ENCODE measurements at places on chromosomes 2 and 18. TPM values are rescaled to one million over a fixed set of nuclear protein-coding genes. Genes with fewer than 3 reads are reported as not detected.

DNA sequence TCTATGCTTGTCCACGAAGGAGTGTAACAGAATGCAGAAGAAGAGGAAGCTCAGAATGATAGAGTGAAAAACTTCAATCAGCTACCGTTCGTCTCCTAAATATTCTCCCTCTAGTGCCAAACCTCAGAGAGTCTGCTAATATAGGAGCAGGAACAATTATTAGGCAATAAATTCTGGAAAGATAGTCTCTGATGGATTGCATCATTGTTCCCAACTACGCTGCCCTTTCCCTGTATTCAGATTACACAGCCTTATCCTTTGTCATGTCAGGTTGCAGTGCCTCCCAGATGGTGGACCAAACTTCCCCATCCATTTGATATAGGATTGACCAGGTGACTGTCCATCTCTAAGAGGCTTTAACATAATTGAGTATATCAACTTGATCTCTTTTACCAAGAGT, 811.5 kb upstream of the CHAC2 start:
- no peak for DNase-seq
- H3K27me3 ChIP-seq: no peaks in the 10 kb centered on the region
- no peak overlapping the region for H3K27ac ChIP-seq
- no peak overlapping the region for H3K4me3 ChIP-seq

DNA sequence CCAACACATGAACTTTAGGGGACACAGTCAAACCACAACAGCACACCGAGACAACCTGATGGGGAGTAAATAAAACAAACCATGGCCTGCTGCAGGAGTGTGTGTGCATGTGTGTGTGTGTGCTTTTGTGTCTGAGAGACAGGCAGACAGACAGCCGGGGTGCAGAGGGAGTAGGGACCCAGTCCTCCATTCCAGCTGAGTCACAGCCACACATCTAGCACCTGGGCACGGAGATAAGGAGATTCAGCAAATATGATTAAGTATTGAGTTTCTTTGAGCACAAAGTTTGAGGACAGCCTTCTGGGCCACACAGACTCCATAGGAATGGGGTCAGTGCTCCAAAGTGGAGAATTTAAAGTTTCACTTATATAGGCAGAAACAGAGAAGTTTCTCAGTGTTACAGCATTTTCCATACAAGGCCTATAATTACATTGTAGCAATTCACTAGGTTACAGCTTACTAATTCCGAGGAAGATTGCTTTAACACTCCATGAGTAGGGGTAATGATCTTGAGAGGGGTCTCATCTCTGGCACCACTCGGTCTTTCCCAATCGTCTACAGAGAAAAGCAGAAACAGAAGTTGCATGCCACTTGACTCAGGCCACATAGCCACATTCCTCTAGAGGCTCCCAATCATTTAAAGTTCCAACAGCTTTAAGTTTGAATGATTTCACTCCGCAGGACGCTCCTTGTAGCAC, 30.8 kb upstream of the PRLH start:
- H3K27ac ChIP-seq: no peak overlapping the region
- H3K27me3 ChIP-seq: no peaks in the 10 kb centered on the region
- no peaks in the 10 kb centered on the region for H3K4me1 ChIP-seq
- no peaks in the 10 kb centered on the region for H3K36me3 ChIP-seq

- DNase-seq: no peak
- H3K27me3 ChIP-seq: no peaks in the 10 kb centered on the region
- 0 out of 2 replicates have a peak, but pooled peaks cover 2% of the 10 kb centered on the region for H3K4me1 ChIP-seq
- H3K27ac ChIP-seq: no peak overlapping the region
- H3K36me3 ChIP-seq: no peaks in the 10 kb centered on the region
- no peak overlapping the region for H3K4me3 ChIP-seq
These were observed 148.9 kb downstream of the DTNB start for GRCh38 chr2:25524507-25524906.

- no peak overlapping the region for H3K27ac ChIP-seq
- no peak for DNase-seq
- no peaks in the 10 kb centered on the region for H3K4me1 ChIP-seq
- H3K36me3 ChIP-seq: no peaks in the 10 kb centered on the region
- no peak overlapping the region for H3K4me3 ChIP-seq
These were observed 84.7 kb upstream of the ST6GAL2 start for GRCh38 chr2:106970471-106971261.

- no peak overlapping the region for H3K27ac ChIP-seq
- DNase-seq: no peak
- H3K4me3 ChIP-seq: no peak overlapping the region
- no peaks in the 10 kb centered on the region for H3K4me1 ChIP-seq
- no peaks in the 10 kb centered on the region for H3K27me3 ChIP-seq
- no peaks in the 10 kb centered on the region for H3K36me3 ChIP-seq
These were observed 149.9 kb upstream of the TWIST2 start for GRCh38 chr2:238698072-238698352.

GRCh38 chr2:237209885-237210284, 124.2 kb downstream of the COPS8 start:
- H3K4me3 ChIP-seq: no peak overlapping the region
- H3K4me1 ChIP-seq: no peaks in the 10 kb centered on the region
- no peak for DNase-seq
- no peaks in the 10 kb centered on the region for H3K27me3 ChIP-seq

DNA sequence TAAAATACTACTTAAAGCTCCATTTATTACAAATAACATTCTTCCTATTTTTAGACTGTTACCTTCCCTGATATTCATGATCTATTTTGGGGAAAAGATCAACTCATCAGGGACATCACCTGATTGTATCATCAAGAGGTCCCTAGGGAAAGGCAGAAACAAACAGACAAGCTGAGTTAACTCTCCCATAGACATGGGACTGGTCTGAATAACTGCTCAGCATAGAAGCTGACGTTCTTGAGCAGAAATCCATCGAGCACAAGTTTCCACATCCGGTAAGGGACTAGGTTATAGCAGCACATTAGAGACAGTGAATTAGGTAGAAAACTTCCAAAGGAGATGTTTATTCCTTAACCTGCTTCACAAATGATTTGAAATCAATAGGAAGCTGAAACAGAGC, 1100.4 kb upstream of the SLC39A10 start:
- no peaks in the 10 kb centered on the region for H3K4me1 ChIP-seq
- H3K27ac ChIP-seq: no peak overlapping the region
- H3K36me3 ChIP-seq: no peaks in the 10 kb centered on the region
- no peak for DNase-seq

The IL1F10 gene
- not detected for total RNA-seq

The MOGAT1 gene
- not detected for total RNA-seq

All from Karpas-422 (cell line).